ENCODE measurements at places on chromosomes 16 and 17. TPM values are rescaled to one million over a fixed set of nuclear protein-coding genes. Genes with fewer than 3 reads are reported as not detected.

GP1BA gene
- not detected for total RNA-seq

CNGB1 gene
- not detected for total RNA-seq

CCDC92B gene
- not detected for total RNA-seq

KRT9 gene
- total RNA-seq = 0.21 TPM

ITGAD gene
- not detected for total RNA-seq

EXOC3L1 gene
- total RNA-seq = not detected

TEX14 gene
- total RNA-seq = not detected

SLC35G6 gene
- total RNA-seq = not detected

ZNF469 gene
- total RNA-seq = not detected

MFSD6L gene
- not detected for total RNA-seq

KRTAP1-3 gene
- not detected for total RNA-seq

C1QTNF8 gene
- total RNA-seq = not detected
